CD4-positive, alpha-beta T cell treated with Interleukin-2 at 100 ng/mL for 4 hours (primary cell): ENCODE measurements at places on chromosomes 3 and 15.

DNA sequence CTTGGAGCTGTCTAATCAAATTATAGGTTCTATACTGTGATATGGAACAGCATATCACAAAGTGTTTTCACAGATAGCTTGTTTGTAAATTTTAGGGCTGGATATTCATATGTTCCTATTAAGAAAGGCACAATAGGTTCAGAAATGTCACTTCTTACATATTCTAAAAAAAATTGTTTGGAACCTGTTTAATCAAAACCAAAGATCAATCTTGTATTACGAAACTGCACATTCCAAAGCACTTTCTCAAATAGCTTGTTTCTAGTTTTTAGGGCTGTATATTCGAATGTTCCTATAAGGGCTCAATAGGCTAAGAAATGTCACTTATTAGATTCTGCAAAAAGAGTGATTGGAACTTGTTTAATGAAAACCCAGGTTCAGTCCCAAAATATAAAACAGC, 67.4 kb upstream of the OSBPL11 start:
- DNase-seq: no peak

DNA sequence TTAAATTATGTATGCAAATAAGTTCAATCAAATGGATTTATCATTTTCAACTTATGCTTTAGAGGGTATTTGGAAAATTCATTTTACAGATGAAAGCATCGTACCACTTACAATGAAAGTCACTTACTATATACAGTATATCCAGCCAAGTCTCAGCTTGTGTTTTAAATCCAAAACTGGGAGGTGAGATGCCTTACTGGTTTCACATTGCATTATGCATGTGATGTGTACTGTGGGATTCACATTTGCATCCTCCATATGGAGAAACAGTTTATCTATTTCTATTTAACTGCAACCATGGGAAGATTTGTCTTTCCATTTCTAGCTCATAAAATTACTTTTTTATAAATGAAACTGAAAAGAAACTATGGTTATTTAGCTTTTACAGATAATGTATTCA, 248.1 kb downstream of the CNTN3 start:
- DNase-seq: no peak

DNA sequence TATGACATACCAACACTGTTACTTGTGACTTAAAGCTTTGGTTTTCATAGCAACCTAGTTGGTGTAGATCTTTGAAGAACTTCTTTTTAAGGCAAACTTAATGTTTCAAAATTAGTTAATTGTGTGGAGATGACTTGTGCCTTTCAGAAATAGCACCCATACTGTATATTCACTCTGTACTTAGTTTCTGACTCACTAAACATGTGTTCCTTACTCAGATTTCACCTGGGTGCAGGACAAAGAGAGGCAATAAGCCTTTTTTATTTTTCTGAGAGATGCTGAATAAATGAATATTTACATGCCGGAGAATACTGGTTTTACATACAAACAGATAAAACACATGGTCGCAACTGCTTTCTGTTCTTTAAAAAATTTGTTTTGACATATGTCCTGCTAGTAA, 44.8 kb downstream of the SLC25A26 start:
- no peak for DNase-seq

GRCh38 chr15:95758851-95759250, 571.6 kb upstream of the NR2F2 start:
- no peak for DNase-seq

- no peak for DNase-seq
These were observed 317.5 kb upstream of the THRB start for GRCh38 chr3:24812116-24812515.

- DNase-seq: no peak
These were observed 8.7 kb upstream of the ACAP2 start for GRCh38 chr3:195451373-195452015.

GRCh38 chr3:186789554-186790260, 6.3 kb downstream of the EIF4A2 start:
- no peak for DNase-seq

DNA sequence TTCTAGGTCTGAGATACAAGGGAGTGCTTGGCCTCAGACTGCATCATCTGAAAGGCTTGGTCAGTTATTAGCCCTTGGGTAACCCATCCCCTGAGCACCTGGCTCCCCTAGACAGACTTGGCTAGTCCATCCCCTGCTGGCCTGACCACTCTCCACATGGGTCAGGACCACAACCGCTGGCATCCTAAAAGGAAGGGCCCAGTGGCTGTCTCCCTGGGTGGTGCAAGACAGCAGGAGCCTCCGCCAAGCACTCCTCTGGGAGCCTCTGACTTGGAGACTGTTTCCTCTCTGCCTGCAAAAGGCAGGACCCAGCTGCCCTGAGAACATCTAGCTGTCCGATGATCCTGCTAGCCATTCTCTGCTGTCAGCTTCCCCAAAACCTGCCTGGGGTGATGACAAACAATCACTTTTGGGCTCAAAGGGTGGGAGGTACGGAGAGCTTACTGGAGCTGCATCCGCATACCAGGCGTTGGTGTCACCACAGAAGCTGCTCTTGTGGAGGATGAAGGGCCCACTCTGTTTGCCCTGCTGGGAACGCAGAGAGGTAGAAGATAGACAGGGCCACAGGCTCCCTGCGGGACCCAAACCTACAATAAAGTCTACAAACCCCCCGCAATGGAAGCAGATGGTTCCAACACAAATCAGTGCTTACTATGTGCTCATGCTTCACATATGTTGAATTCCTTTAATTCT, 108.0 kb upstream of the PRR20G start:
- no peak for DNase-seq
